Activated naive CD4-positive, alpha-beta T cell treated with anti-CD3 and anti-CD28 coated beads, Interleukin-2, amount 10 ng/mL, durations not matched to agents 7 days and 5 days (primary cell): ENCODE measurements at places on chromosomes 1 and 21.

- DNase-seq, result no peak
Observed at GRCh38 chr1:109242387-109242786, 7.0 kb upstream of the CELSR2 start.

DNA sequence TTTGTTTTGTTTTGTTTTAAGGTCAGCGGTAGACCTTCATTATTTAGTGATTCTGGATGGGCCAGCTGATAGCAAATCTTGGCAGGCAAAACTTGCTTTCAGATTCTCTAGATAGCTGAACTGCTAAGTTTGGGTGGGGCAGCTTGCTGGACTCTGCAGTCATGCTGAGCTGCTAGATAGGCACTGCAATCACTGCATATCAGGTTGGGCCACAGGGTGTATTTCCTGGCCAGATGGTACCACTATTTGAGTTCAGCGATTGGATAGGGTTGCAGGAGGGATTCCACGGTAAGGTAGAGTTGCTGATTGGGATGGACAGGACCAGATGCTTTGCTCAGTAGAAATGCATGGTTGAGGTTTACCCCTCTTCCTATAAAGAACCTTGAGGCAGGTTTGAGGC, 579.3 kb upstream of the ADGRL4 start:
- DNase-seq, result no peak

DNA sequence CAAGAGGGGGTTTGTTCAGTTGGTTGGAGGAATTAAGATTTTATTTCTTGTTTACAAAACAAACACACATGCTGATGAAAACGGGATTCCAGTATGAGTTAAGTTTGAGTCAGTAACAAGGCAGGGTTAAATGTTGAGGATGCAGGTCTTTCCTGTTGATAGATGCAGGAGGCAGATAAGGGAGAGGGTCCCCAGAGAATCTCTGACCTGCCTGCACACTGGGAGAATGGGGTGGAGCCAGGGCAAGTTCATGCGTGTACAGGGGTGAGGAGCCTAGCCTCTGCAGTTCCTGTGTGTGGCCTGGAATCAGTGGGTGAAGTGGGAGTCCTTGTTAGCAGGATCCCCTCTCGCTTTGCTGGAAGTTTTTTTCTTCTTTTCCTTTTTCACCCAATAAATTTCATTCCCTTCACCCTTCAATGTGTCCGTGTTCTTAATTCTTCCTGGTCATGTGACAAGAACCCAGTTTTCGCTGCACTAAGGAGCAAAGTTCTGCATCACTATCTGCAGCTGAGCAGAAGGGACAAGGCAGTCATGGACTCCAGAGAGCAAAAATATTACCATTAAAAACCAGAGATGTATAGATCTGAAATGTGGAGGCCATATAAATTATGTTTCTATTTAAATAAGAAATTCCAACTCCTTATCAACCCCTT, 69.9 kb upstream of the MARK1 start:
- DNase-seq, result no peak

DNA sequence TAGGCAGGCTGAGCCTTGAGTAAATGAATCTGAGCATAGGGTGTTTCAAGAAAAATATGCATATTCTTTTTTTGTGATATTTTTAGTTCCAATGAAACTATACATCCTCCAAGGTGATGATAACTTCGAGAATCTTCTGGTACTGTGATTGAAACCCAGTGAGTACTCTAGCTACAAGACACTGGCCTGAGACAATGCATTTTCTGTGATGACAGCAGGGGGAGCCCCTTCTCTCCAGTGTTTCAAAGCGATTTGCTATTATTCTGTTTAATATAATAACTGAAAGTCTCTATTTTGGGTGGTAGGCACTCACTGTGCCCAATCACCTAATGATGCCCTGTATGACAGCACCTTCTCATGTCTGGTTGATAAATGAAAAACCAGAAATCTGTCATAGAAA, 12.1 kb downstream of the IRF2BP2 start:
- peak; percentile 71 for DNase-seq

GRCh38 chr1:93700532-93701469, 19.2 kb upstream of the BCAR3 start:
- no peak for DNase-seq

GRCh38 chr1:2495546-2495945, 19.5 kb downstream of the PLCH2 start:
- DNase-seq, result no peak
